ENCODE measurements at places on chromosomes 2 and 18.

- DNase-seq: peak; percentile 9
These were observed 129.7 kb downstream of the CCDC85A start for GRCh38 chr2:56313500-56313921.

DNA sequence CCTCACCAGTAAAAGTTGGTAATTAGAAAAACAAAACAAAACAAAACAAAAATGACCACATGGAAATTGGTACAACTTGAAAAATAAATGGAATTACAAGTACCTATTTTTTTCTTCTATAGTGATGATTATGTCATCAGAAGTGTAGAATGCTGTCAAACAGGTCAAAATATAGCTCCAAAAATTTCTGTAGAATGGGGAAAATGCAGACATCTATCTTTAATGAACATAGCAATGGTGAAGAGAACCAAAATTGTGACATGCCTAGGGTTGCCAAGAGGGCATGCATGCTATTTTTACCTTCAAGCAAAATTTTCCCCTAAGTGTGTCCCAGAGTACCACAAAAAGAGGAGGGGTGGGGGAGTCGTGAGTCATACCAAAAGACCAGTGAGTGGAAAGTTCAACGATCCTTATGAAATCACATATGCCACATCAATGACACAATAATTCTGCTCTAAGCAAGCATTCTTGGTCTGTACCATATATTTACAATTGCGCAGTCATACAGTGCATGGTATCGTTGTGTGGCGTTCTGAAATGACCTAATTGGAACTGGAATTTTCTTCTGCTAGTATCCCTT is 1436.4 kb downstream of the SUCLG1 start:
- no peak for DNase-seq

DNA sequence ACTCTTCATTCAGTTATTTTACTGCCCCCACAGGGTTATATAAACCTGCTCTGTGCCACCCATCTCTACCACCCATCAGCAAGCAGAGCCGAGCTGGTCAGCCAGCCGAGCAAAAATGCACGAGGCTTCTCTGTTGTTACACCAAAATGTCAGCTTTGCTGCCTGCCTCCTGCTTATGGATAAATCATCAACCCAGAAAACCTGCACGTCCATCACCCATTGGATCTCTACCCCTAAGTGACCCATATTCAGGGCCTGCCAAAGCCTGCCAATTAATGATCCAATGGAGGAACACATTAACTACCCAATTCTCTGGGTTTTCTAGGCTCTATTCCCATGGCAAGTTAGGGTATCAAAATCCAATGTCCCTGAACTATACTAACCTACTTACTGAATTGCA is 365.5 kb upstream of the ACVR2A start:
- DNase-seq: no peak

- no peak for DNase-seq
These were observed 62.9 kb upstream of the ZEB2 start for GRCh38 chr2:144582651-144583380.
